Stimulated activated CD4-positive, alpha-beta T cell treated with anti-CD3 and anti-CD28 coated beads, Interleukin-1b, Interleukin-23, amount 100 ng/mL, for 48 hours (primary cell): ENCODE measurements at places on chromosomes 3 and 15.

DNA sequence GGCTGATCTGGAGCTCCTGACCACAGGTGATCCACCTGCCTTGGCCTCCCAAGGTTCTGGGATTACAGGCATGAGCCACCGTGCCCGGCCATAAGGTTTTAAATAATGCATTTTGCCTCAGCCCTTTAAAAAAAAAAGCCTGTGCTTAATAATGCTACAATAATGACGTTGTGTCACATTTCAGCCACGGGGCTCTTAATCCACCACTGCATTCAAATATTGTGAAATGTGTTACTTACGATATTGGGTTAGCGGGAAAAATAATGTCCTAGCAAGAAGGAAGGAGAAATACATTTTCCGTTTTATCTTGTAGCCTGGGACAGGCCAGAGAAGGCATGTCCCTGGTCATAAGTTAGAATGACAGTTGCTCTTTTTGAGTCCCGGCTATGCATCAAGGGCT lies 17.6 kb downstream of the PAQR5 start:
- no peak for DNase-seq

DNA sequence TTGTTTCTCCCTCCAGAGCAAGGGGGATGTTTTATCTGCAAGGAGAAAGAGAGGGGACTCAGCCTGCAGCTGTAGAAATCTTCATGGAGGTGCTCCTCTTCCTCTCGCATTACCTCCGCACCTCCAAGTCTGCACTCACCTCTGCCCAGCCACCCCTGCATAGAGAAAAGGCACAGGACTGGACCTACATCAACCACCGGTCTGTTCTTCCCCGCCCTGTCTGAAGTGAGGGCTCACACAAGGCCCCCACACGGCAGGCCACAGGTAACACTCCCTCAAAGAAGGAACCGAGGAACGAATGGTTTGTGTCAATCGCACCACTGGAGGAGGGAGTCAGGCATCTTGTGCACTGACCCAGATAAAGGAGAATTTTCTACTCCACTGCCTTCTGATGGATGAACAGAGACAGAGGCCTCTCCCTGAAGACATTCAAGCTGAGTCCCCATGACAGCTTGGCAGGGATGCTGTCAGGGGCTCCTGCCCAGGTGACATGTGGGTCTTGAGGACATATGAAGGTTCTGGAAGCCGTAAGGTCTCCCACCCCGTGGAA lies 260.3 kb downstream of the XXYLT1 start:
- DNase-seq = no peak

- DNase-seq = no peak
Measured at GRCh38 chr3:116240261-116240660, 205.0 kb downstream of the LSAMP start.

- DNase-seq = no peak
Measured at GRCh38 chr15:94042180-94042928, 189.0 kb upstream of the MCTP2 start.

- DNase-seq = no peak
Measured at GRCh38 chr15:29170521-29170920, 99.1 kb downstream of the NSMCE3 start.

GRCh38 chr3:153551536-153552285 lies 389.7 kb downstream of the RAP2B start:
- no peak for DNase-seq

- no peak for DNase-seq
Measured at GRCh38 chr3:74564560-74564959, 49.9 kb downstream of the CNTN3 start.

- DNase-seq = no peak
Measured at GRCh38 chr15:59401824-59402569, 29.3 kb upstream of the MYO1E start.

DNA sequence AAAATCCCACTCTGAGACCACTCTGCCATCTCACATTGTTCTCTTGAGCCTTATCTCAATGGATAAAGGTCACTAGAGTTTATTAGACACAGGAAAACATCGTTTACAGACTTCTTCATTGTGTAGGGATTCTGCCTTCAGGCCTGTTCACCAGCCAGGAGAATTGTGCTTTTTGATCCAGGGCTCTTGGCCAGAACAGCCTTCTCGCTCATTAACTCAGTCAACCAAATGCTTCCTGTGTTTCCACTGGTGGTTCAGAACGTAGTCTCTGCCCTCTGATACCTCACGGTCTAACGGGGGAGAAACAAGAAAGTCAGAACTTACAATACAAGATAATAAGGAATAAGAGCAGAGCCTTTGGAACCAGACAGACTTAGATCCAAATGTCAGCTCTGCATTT lies 54.2 kb upstream of the TSEN2 start:
- no peak for DNase-seq

DNA sequence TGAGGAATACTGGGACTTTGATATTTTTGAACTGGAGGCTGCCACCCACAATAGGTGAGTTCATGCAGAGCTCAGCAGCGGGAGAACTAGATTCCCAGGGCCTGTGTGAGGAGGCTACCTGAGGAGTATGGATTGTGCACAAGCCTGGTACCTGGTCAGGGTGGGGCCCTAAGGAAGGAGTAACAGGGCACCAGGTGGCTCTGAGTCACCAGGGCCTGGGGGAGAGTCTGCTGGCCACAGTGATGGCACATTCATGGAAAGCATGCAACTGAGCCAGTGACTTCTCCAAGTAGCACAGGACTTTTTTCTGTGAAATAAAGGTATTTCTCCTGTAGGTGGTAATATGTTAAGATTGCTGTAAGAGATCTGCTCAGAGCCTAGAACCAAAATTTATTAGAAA lies 134.4 kb downstream of the PDE8A start:
- no peak for DNase-seq

- no peak for DNase-seq
Measured at GRCh38 chr3:171690281-171690680, 120.0 kb downstream of the PLD1 start.

GRCh38 chr3:146747928-146748327 lies 142.8 kb upstream of the PLSCR5 start:
- no peak for DNase-seq

DNA sequence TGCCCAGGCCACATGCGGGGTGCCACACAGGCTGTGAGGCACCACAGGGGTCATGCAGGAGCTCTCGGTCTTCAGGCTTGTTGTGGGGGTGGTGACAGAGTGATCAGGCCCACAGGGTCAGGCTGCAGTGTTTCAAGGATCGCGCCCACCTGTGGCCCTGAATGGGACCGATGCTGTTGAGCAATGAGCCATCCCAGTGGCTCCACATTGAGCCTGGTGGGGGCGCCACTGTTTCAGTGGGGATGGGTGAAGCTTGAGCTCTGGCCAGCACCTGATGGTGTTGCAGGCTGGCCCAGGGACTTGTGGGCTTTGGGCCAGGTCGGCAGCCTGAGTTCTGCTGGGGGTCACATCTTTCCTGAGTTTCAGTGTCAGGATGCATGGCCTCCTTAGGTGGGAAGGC lies 230.1 kb downstream of the UBE3A start:
- DNase-seq = no peak

DNA sequence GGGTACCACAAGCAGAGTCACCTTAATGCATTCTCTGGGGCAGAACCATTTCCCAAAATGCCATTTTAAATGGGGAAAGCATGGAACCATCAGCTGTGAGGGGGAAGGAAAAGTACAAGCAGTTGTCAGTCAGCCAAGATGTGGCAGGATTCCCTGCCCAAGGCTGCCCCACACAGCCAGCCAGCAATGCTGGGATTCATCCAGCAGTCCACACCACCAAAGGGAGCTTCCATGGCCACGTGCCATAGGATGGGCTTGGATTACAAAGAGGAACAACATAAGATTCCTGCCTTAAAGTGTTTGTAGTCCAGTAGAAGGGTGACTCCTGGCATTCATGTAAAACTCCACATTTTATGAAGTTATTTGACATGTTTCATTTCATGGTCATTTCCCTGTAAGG lies 233.3 kb downstream of the SHOX2 start:
- DNase-seq = no peak

DNA sequence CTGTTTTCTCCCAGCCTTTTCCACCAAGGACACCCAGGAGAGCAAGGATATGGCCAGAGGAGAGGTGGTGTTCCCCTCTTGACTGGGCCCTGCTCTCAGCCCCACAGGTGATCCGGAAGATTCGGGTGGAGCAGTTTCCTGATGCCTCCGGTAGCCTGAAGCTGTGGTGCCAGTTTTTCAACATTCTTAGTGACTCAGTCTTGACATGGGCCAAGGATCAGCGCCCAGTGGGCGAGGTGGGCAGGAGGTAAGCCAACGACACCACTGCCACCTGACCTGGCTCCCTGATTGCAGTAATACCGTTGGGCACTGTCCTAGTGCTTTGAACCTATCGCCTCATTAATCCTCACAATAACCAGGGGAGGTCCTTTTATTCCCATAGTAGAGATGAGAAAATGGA lies 25.3 kb upstream of the SLC28A1 start:
- DNase-seq = no peak

DNA sequence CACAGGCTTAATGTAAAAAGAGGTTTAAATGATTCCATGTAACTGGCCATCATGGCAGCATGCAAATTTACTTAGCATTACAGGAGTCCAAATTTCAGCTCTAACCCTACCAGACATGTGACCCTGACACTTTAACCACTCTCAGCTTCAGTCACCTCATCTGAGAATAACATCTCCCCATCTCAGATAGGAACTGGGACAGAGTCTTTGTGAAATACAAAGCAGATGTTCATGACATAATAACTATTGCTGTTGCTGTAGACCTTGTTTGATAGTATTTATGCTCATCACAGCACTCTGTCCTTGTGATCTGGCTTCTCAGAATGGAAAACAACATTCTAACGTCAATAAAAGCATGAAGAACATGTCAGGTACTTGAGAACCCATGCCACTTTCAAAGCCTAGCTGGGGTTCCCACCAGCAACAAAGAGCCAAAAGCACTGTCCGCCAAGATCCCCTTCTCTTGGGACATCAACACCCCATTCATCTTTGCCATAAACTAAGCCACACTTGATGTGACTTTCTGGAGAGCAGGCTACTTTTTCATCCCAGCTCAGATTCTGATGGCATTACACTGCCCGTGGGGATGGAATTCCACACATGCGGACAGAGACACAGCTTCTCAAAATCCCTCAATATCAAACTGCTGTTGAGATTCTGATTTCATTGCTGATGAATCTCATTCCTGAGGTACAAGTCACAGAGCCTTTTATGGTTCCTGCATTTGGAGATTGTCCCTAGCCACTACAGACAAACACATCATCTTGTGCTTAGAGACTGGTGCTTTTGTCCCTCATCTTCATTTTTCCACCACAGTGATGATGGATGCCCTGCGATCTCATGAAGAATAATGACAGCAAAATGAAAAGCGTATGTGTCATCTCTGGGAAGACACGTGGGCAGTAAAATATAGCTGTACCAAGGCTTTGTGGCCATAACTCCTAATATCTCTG lies 202.7 kb downstream of the TNIK start:
- no peak for DNase-seq

DNA sequence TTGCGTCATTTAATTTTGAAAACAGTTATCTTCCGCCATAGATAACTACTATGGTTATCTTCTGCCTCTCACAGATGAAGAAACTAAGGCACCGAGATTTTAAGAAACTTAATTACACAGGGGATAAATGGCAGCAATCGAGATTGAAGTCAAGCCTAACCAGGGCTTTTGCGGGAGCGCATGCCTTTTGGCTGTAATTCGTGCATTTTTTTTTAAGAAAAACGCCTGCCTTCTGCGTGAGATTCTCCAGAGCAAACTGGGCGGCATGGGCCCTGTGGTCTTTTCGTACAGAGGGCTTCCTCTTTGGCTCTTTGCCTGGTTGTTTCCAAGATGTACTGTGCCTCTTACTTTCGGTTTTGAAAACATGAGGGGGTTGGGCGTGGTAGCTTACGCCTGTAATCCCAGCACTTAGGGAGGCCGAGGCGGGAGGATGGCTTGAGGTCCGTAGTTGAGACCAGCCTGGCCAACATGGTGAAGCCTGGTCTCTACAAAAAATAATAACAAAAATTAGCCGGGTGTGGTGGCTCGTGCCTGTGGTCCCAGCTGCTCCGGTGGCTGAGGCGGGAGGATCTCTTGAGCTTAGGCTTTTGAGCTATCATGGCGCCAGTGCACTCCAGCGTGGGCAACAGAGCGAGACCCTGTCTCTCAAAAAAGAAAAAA lies 1.2 kb downstream of the B2M start:
- DNase-seq = peak; percentile 68

- DNase-seq = no peak
Measured at GRCh38 chr3:188270423-188270972, 116.5 kb downstream of the LPP start.

DNA sequence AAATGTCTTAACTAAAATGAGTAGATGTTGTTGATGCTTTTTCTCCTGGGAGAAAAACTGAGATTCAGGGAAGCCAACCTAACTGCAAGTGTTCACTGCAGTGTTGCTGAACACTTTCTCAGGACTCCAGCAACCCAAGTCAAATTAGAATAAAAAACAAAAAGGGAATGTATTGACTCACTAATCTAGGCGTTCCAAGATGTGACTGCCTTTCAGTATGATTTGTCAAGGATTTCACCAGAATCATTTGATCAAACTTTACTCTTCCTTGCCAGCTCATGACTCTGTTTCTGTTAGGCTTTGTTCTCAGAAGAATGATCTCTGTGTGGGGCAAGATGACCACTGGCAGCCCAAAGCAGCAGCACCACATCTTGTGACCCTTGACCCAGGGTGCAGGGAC lies 364.0 kb downstream of the CACNA2D3 start:
- no peak for DNase-seq

DNA sequence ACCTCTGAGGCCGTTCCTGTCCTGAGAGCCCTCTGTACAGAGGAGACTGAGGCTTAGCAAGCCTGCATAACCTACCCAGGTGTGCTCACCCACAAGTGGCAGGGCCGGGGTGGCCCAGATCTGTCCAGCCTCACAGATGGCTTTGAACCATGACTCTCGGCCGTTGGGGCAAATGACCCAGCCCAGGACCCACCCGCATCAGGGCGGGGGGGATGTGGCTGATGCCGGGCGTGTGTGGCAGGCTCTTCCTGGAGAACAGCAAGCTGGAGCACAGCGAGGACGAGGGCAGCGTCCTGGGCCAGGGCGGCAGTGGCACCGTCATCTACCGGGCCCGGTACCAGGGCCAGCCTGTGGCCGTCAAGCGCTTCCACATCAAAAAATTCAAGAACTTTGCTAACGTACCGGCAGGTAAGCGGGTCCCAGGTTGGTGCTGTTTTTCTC lies 133.5 kb downstream of the LRRK1 start:
- DNase-seq = no peak

GRCh38 chr3:59364496-59364895 lies 314.7 kb upstream of the CFAP20DC start:
- DNase-seq = no peak
